ENCODE measurements at places on chromosomes 11 and 22.

GRCh38 chr22:38924347-38924952, 33.0 kb upstream of the APOBEC3A start:
- no peak for ATAC-seq

DNA sequence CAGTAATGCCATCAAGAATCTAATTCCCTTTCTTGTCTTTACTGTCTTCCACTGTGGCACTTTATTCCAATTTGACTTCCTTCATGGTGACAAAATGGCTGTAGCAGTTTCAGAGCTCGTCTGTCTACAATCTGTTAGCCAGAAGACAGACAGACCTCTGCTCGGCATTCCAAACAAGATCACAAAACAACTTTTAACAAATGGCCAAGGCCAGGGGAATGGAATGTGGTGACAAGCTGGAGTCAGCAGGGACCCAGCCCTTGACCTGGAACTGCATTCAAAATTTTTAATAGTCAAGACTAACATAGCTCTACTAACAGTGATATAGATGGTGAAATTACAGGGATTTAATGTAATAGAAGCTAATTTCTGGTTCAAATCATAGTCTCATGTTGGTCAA, 637.2 kb downstream of the ETS1 start:
- ATAC-seq: no peak

DNA sequence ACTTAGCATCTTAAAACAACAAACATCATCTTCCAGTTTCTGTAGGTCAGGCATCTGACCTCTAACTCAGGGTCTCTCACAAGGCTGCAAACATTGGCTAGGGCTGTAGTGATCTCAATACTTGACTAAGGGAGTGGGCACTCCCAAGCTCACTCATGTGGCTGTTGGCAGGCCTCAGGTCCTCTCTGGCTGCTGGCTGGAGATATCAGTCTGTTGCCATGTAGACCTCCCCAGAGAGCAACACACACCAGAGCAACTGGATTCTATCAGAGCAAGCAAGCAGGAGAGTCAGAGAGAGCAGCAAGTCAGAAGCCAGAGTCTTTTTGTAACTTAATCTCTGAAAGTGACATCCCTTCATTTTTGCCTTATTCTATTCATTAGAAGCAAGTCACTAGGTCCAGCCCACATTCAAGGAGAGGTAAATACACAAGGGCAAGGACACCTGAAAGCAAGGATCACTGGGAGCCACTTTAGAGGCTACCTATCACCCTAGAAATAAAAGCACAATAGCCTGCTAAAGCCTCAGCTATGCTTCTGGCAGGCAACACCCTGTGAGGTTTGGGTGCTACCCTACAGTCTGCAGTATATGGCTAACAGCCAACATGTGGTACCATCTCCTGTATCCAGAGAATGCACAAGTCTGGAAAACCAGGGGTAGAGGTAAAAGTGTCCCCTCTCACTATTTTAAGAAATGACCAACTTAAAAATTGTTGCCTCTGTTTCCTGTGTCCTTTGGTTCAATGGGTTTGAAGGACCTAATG, 33.5 kb upstream of the CD44 start:
- no peak for ATAC-seq

DNA sequence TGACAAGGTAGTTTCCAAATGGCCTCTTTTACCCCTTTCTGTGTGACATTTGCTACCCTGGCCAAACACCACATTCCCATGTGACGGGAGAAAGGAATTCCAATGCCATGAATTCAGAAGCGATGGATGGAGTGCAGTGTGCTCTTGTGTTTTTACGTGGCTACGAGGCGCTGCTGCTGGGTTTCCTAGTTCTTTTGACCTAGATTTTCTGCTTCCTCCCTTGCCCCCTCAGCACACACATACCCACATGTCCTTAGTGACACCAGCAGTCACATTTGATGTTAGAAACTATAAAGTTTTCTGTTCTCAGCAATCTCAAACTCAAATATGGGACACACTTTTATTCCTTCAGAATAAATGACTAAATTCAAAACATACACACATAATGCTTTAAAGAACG, 7.8 kb upstream of the TMA7B start:
- peak; percentile 16 for ATAC-seq

DNA sequence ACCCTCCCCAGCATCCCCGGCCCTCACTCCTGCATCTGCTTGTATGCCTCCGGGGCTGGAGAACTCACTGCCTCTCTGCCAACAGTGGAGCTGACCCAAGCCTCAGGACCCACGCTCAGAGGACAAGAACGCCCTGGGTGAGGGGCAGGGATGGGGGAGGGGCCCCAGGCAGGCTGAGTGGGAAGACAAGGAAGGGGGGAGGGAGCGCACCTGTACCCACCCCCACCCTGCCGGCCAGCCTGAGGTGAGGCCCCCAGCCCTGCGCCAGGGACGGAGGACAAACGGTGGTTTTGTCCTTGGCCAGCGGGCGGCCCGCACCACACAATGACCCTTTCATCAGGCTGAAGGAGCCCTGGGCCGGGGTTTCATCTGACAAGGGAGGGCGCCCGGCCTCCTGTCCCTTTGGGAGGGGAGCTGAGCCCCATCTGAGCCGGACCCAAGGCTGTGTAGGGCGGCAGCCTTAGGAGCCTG, 10.0 kb downstream of the WNT7B start:
- ATAC-seq: no peak

DNA sequence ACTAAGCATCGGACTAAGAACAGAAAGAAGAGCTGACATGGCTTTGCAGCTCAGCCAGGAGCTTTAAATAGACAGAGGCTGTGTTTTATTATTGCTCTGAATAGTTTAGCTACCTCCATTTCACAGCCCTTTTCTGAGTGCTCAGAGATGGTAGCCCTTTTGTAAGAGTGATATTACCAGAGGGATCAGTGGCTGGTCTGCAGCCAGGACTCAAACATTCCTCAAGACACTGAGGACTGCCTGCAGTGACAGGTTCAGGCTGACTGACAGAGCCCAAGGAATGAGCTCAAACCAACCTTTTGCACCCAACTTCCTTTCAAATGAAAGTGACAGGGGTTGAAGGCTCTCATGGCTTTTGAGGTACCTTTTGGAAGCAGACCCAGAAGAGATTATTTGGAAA, 189.0 kb downstream of the DDX10 start:
- peak; percentile 34 for ATAC-seq

DNA sequence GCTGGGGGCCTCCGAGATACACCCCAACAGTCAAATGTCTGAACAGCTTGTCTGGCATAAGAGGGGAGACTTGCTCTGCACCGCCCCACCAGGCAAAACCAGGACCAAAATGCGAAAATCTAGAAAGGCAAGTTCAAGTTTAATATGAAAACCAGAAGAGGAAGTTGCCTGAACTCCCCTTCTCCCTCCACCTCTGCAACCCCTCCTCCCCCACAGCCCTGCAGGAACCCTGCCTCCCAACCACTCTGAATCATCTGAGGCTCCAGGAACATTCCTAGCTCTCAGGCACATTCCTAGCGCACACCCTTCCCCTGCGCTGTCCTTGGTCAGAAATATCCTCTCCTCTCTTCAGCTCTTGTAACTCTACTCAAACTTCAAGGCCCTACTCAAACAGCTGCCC, 36.7 kb downstream of the ISX start:
- ATAC-seq: no peak

- ATAC-seq: no peak
Observed at GRCh38 chr22:27792452-27793161, 8.9 kb downstream of the MN1 start.

- no peak for ATAC-seq
Observed at GRCh38 chr11:79025622-79026021, 415.2 kb downstream of the TENM4 start.

DNA sequence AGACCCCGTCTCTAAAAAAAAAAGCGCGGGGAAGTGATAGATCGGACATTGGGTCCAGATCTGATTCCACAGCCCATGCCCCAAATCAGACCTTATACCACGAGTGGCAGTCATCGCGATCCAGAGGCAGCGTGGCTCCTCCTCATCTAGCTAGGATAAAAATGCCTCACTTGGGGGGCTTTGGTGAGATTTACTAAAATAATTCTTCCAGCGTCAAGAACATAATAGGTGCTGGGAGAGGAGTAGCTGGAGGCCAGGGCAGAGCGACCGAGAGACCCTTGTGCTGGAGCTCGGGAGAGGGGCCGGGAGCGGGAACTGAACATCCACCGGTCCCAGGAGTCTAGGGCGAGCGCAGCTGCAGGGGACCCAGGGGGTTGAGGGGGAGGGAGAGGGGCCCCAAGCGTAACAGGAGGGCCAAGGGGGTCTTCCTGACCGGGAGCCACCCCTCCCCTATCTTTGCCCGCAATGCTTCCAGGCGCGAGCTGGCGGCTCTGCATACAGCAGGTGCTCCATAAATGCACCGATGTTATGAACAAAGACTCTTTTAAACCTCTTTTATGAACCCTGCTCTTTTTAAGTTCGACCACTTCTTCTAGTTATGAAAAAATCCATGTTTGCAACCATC, 823 bp upstream of the CPT1A start:
- no peak for ATAC-seq

GRCh38 chr22:49964136-49965090, 3.8 kb downstream of the PIM3 start:
- ATAC-seq: no peak

- ATAC-seq: no peak
Observed at GRCh38 chr11:127338380-127339259, 338.1 kb upstream of the KIRREL3 start.

GRCh38 chr22:38177044-38177443, 4.6 kb downstream of the PLA2G6 start:
- no peak for ATAC-seq

DNA sequence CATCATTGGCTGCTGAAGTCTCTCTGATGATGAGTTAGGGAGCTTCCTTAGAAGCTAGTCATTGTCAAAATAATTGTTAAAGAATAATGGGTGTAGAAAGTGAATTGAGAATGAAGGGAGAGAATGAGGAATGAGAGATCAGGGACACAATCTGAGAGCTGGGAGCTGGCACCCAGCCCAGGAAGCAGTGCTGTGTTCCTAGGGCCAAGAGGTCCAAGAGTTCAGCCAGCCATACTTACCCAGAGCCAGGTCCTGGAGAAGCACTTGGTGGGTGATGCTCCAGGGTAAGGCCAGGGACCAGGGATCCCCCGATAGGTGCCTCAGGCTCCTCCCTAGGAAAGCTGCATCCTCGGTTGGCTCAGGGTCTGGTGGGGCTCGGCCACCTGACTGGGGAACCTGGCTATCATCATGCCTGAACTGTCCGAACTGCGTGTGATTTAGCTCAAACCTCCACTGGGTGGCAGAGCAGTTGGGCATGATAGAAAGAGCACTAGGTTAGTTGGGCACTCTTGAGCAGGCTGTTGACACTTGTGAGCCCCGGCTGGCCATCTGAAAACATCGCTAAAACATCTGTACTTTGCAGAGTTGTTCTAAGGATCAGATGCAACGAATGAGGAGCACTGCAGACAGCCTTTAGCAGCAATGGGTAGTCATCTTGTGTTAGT, 123.9 kb upstream of the NCAM1 start:
- ATAC-seq: no peak

DNA sequence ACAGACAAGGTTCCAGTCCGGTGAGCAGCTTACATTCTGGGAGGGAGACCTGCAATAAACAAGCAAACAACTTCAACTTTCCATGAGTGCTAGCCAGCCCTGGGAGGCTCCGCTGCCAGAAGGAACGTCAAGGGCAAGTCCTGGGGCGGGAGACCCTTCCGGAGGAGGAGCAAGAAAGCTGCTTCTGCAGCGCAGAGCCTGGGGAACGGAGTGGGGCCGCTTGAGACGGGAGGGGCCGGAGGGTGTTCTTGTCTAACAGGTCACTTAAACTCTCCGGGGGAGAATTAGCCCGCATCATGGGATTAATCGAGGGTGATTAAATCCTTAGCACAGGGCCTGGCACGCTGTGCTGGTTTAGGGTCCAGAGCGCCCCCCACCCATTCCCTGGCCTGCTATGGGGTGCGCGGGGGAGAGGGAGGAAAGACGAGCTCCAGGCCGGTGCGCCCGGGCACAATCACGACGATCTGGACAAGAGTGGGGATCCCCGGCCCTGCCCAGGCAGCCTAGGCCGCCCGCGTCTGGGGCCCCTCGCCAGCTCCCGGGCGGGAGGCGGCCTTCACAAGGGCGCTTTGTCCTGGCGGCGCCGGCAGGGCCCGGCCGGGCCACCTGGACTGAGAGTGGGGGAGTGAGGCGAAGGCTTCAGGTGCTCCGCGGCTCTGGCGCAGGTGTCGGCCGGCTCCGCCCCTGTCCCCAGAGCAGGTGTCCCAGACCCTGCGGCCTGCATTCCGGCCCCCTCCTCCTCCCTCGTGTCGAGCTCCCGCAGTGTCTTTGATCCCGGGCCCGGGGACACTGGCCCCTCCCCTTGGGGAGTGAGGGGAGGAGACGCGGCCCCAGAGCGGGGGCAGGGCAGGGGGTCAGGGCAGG, 663 bp upstream of the LARGE2 start:
- ATAC-seq: no peak

DNA sequence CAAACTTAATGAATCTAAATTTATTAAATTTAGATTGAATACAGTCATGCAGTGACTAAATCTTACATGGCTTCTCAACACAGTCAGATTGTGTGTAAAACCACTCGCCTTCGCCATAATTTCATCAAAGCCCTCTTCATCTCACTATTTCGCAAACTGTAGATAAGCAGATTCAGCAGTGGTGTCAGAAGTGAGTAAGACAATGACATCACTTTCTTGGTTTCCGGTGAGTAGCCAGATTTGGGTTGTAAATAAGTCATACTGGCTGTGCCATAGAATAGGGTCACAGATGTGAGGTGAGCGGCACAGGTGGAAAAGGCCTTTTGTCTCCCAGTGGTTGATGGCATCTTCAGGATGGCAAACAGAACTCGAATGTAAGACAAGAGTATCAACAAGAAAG, 3.4 kb downstream of the OR10A6 start:
- ATAC-seq: peak; percentile 94
